ENCODE measurements at places on chromosomes 2 and 18.

DNA sequence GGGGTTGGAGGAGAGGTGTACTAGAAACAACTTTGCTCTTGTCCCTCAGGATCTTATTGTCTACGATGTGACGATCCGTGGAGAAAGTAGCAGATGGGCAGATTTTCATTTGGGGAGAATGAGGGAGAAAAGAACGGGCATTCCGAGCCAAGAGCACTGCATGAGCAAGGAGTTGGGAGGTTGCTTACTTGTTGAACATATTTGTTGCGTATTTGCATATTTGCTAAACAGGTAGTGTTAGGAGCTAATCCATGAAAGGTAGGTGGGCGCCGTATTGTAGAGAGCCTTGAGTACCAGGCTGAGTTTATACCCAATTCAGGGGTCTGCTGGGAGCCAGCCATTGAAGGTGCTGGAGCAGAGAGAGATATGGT is 490 bp downstream of the BCS1L start:
- DNase-seq, result no peak

DNA sequence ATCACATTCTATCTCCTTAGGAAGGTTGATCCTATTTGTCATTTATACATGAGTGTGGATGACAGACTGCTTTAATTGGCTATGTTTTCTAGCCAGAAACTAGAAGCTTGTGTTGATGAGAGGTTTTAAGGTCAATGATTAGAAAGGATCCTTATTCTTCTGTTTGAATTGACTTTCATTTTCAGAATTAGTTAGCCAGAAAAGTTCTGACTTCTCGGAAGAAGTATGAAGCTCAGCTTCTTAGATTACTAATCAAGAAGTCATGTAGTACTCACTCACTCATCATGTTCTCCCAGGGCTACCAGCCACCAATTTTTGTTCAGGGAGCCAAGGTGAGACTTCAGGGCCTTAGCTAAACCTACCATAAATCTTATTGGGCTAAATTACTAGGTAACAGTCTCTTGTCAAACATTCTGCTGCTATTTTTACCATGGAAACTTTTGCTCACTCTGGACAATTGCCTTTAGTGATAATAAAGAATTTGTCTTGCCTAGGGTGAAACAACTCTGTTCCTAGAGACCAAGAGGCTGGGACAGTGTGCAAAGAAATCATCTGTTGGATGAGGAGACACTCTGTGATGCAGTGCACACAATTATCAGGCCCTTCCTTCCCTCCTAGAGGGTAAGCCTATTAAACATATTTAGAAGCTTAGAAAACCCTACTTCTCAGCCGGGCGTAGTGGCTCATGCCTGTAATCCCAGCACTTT is 111.6 kb upstream of the DNMT3A start:
- DNase-seq, result no peak

DNA sequence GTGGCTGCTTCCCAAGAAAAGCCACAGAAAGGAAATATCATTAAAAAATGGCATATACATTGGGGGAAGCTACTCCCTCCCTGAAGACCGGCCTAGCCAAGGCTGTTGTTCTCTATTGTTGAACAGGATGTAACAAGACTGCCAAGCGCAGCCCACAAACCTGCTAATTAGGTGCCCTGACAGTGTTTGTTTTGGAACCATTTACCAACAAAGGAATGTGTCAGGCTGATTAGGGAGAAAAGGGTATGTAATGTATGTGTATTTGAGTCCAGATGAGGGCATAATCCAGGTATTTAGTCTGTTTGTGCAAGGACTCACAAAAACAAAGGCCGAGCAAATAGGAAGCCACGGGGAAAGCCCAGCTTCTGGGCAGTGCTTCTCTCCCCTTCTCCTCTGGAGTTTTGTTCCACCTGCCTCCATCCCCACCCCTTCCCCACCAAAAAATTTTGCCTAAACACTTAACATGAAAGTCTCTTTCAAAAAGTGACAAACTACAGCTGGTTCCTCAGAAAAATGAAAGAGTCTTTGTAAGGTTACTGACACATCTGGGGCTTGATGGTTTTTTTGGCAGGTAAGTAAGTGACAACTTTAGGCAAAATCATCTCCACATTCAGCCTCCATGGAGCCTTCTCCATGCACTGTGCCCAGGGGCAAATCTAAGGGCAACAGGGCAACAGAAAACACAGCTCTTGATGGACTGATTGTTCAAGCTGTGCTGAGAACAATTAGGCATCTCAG is 78.3 kb upstream of the FZD5 start:
- no peak for DNase-seq

DNA sequence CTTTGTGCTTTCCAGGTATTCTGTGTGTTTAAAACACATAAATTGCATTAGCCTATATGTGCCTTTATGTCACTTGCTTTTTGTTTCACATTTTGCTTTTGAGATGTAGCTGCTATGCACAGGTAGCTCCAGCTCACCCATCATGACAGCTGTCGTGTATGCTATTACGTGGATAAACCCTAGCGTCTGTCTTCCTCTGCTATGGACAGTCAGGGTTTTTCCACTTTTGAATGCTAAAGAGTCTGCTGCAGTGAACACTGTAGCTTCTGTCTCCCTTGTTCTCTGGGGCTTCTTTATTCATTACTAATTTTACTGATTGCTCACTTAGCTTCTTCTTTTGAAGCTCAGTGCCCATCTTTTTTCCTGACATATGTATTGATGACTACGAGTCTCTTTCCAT is 24.7 kb upstream of the MBP start:
- no peak for DNase-seq

DNA sequence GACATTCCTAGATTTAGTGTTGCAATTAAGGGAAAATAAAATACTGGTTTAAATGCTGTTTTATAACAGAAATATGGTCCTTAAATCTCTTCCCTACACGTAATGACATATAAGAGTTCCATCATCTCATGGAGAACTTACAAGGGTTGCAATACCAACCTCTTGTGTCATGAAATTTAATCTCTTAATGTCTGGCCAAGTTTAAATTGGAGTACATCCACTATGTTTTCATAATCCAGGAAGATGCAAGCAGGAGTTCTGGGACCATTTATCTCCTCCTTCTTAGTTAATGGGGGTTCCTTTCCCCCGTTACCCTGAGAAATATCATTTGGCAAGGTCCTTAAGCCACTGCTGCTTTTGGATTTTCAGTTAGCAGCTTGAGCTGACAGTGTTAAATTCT is 126.0 kb upstream of the ACVR2A start:
- no peak for DNase-seq

DNA sequence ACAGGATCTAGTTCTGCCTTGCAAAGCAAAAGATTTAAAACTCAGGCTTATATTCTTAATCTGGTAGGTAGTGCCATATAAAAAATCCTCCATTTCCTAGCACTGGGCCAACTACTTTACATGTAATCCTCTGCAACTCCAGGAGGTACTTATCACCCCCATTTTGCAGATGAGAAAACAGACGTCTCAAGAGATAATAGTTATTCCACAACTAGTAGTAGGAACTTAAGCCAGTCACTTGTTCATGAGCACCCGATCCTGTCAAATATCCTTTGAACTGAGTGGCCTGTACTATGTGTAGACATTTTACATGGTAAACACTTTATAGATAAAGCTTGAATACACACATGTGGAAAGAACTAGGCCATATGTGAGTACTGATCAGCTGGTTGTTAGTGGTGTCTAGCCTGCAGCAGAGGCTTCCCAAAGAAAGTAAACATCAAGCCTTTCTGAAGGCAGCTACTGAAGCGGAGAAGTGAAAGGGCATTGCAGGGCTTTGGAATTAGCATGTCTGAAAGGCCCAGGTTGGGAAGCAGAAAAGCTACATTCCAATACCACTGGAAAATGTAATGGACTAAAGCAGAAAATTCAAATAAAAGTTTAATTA is 48.0 kb downstream of the NAB1 start:
- no peak for DNase-seq

DNA sequence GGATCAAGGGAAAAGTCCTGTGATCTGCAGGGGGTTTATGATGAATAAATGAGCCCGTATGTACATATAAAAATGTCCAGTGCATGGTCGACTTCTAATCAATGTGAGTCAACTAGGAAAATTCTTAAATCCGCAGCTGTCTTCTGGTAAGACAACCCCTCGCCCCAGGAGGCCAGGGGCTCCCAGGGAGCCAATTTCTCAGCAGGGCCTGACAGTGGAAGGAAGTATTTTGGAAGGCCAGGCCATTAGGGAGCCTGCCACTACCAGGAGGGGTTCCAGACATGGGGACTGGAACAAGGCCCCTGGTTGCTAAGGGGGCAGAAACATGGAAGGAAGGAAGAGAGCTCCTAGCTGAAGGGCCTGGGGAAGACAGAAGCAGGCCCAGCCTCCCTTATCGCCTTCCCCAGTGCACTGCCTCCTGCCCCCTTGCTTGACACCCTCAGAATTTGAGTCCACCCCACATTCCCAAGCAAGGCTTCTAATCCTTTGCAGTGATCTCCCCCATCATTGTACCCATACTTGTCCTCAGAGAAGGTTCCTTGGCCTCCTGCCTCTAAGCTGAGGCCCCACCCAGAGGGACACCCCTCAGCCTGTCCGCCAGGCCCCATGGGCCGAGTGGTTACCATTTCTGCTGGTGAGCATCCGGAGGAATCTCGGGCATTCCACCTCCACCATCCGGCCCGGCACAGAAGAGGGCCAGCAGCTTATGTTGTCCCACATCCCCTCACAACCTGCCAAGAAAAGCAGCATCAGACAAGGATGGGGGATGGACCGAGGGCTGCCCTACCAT is 45.9 kb downstream of the SCTR start:
- DNase-seq, result no peak

GRCh38 chr2:46119453-46119852 is 177.8 kb upstream of the EPAS1 start:
- DNase-seq, result no peak

DNA sequence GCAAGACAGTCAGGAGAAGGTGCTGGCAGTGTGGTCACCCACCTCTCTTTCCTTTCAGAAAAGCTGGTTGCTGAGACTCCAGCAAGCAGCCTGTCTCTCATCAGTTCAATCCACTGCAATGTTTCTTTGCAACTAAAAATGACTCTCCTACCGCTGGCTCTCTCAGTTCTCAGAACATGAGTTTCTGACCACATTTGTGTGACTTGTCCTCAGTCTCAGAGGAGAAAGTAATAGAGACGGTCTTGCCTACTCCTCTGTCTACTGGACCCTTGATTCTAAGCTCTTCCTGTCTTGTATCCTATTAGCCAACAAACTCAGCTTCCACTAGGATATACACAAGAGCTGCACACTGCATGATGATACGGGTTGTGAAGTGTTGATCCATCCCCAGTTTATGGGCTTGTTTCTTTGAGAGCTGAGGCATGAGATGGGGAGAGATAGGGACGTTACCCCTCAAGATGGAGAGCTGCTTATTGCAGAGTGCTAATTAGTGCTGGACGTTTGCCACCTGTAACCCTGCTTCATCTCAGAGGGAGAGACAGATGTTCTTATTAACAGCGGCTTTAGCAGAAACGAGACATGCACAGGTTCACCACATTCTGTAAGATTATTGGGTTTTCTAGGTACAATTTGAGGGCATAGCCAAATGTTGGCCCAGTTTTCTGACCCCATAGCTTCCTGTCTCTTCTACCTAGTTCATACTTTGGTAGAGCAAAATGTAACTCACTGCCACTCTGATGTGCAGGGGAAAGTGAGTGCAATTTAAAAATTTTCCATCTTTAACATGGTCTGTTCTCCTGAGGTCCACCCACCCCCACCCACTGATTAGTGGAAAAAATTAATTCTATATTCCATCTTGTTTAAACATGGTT is 32.4 kb upstream of the YWHAQ start:
- no peak for DNase-seq

DNA sequence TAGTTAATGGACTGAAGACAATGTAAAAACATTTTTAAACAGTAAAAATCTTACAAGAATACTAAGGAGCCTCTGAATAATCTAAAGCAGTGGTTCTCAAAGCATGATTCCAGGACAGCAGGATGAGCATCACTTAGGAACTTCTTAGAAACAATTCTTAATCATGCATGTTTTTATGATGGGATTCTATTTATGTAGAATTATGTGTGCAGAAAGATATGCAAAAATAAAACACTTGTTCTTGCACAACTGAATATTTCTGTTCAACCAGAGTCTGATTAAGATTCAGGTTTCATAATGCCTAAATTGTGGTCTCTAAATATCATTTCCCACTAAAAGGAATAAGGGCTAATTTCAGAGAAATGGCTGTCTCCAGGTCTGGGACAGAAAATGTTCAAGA is 69.2 kb upstream of the MTIF2 start:
- DNase-seq, result no peak

- no peak for DNase-seq
Observed at GRCh38 chr2:68050353-68050752, 12.5 kb downstream of the C1D start.

- DNase-seq, result no peak
Observed at GRCh38 chr2:239869272-239870155, 155.6 kb downstream of the NDUFA10 start.

- DNase-seq, result no peak
Observed at GRCh38 chr18:5941890-5942289, 46.6 kb upstream of the TMEM200C start.

DNA sequence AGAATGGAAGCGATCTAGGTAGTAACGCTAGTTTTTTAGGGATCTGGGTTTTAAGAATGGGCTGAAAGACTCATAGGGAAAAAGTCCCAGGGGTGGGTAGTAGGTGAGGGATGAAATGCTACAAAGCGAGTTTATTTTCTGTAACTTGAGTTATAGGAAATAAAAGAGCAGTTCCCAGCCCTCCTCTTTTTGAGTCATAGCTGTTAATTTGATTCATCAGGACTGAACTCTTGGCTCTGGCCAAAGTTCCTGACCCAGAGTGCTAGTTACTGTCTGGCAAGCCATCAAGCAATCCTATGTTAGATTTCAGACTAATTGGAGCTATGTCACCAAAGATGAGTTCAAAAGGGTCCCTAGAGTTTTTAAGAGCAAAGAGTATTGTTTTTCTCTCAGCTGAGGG is 17.4 kb upstream of the NOSTRIN start:
- DNase-seq, result no peak

- no peak for DNase-seq
Observed at GRCh38 chr2:134120406-134120732, 133.5 kb upstream of the MGAT5 start.

GRCh38 chr2:198452327-198452726 is 647.9 kb downstream of the PLCL1 start:
- no peak for DNase-seq

- DNase-seq, result no peak
Observed at GRCh38 chr18:59897321-59897954, 2.4 kb upstream of the PMAIP1 start.

GRCh38 chr2:218736531-218736930 is 25.9 kb downstream of the TTLL4 start:
- no peak for DNase-seq

DNA sequence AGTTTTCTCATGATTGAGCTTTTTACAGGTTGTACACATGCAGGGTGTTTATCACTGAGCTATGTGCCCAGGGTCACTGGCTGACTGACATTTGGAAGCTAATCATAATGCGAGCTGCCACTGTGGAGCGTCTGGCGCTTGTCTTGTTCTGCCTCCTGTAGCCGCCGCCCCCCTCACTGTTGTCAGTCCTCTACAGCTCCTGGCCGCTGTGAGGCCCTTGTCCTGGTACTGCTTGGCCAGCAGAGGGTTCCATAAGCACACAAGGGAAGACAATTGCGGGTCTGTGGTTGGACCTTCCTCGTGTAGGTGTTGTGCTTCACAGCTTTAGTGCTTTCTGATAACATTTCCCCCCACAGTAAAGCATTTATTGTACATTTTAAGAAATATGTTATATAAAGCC is 105.6 kb upstream of the LDLRAD4 start:
- no peak for DNase-seq

All from SW 1271 (cell line).